Activated T-helper 17 cell treated with anti-CD3 and anti-CD28 coated beads, Interleukin-2, amount 50 U/mL, for 72 hours (primary cell): ENCODE measurements at places on chromosomes 16 and 17. TPM values are rescaled to one million over a fixed set of nuclear protein-coding genes. Genes with fewer than 3 reads are reported as not detected.
A peak's percentile ranks its signal among the peaks of the same experiment; 100 is the strongest.

GRCh38 chr17:628089-628941 lies 86.3 kb downstream of the VPS53 start:
- no peak for ATAC-seq

The SLC38A8 gene
- not detected for total RNA-seq

The TP53TG3F gene
- total RNA-seq = not detected

The ZNF276 gene
- 31.1 TPM for total RNA-seq

The ACSM2A gene
- total RNA-seq = not detected

DNA sequence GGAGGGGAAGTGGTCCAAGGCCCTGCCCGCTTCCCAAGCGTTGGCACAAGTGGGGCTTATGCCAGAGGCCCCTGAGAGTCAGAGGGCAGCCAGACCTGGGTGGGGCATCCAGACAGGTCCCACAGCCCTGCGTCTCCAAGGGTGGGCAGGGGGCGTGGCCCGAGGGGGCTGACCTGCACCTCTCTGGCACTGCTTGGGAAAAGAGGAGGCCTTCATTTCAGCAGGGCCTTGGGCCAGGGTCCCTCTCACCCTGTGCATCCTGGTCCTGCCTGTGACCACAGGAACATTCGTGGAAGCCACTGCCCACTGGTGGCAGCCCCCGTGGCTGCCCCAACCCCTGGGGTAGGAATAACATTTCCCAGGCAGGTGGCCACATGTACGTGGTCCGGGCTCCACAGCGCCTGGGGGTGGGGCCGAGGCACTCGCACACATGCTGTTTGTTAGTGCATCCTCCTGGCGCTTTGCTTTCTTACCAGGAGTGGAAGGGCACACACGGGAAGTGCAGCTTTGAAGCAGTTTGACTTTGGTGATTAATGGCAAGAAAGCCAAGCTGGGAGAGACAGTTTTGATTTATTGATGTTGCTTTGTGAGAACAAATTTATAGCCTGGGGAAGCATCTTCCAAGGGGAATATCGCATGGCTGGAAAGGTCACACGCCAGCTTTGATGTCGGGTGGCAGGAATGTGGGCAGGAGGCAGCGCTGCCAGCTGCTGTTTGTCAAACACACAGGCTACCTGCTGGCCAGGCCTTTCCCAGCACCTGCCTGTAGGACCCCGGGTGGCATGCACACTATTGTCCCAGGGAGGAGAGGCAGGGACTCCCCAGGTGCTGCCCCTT lies 4.3 kb downstream of the CENPX start:
- no peak for ATAC-seq

GRCh38 chr17:7832431-7832830 lies 1.6 kb upstream of the KDM6B start:
- no peak for ATAC-seq

The ITGB3 gene
- total RNA-seq = 0.11 TPM

The KRTAP2-1 gene
- total RNA-seq = not detected

The NPIPA5 gene
- 12.4 TPM for total RNA-seq

GRCh38 chr17:82884970-82885353 lies 45.1 kb upstream of the ZNF750 start:
- peak; percentile 39 for ATAC-seq

DNA sequence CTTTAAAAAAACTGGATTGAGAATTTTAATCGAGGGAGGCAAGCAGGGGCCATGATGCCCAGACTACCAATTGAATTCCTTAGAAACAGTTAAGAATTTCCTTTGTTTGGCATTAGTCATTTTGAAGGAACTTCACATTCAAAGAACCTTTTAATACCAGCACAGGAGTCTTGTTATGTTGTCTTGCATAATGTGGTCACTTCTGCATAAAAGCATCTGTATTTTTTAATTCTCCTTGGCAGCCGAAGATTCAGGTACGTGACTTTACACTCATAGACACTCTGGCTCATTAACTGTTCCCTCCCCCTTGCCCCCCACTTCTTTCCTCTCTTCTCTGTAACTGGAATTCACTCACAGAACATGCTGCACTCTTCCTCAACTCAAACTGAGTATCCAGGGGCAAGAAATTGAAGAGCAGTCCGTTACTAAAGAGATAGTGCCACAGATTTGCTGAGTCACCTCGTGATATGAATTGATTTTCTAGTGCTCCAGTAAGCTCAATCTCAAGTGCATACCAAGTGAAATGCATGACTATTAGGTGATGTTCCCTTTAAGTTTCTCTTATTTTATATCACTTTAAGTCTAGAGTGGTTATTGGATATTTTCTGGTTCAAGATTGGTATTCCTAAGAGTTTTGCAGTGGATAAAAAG lies 572.2 kb upstream of the SOX9 start:
- no peak for ATAC-seq

- ATAC-seq = no peak
Observed at GRCh38 chr16:28504707-28505404, 1.8 kb downstream of the IL27 start.

DNA sequence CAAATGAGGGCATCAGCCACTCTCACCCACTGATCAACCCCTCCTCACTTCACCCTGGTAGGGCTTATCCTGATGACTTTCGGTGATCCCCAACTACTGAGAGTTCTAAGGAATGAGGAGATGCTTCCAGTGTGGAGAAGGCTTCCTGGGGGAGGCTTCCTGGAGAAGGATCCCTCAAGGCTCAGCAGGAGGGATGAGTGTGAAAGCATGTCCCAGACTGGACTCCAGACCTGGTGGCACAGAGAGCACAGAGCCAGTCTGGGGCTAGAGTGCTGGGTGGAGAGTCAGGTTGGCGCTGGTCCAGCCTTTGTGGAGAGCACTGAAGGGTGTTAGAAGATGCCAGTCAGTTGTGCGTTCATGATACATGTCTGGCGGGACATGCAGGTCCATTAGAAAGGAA lies 53.7 kb downstream of the PLD6 start:
- no peak for ATAC-seq

The CHCT1 gene
- total RNA-seq = not detected

DNA sequence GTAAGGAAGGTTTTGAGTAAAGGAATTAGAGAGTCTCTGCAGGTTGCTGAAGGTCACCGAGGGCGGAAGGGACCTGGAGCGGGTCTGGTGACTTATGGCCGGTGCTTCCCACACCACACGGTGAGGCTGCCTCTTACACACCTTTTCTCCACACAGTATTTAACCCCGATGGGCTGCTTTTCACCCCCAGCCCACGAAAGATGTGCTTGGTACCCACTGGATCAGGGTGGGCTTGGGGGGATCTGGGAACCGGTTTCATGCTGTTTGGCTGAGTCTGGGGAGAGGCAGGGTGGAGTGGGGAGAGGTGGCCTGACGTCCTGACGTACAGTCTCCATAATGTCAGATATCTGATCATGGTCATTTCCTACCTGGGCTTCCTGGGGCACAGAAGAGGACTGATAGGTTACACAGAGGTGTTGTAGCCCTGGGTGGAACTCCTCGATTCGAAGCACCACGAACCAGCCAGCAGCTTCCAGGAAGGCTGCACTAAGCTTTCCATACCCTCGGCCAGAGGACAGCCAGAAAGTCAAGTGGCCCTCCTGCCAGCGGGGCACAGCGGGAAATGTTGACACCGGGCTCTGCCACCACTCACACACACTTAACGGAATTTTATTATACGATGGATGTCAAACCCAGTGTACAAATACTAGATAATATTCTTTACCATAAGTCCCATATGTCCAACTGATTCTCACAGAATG lies 34.0 kb downstream of the OR1D5 start:
- no peak for ATAC-seq

DNA sequence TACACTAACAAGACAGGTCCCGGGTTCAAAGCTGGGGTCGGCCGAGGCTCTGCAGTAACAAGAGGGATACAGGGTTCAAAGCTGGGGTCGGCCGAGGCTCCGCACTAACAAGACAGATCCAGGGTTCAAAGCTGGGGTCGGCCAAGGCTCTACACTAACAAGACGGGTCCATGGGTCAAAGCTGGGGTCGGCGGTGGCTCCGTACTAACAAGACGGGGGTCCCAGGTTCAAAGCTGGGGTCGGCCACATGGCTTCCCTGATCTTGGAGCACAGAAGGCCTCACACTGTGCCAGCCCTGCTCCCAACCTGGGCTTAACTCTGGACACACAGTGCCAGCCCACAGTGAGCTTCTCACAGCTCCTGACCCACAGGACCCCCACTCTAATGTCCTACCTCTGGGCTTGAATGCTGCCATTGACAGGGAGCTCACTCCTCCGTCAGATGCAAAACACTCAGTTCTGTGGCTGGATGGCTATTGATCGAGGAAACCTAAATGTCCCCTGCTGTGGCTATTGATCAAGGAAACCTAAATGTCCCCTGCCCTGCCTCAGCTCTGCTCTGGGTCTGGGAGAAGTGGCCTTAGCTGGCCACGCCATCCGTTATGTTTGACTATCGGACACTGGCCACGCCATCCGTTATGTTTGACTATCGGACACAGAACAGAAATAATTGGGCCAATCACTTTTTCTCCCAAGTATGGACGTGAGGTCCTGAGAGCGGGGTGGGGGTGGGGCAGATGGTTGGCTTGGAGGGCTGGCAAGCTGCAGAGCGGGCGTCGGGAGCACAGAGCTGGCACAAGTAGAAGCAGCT lies 54.6 kb upstream of the DOC2B start:
- ATAC-seq = no peak

The MAF gene
- total RNA-seq = 375 TPM

GRCh38 chr16:23317266-23317661 lies 15.2 kb downstream of the SCNN1B start:
- ATAC-seq = no peak

DNA sequence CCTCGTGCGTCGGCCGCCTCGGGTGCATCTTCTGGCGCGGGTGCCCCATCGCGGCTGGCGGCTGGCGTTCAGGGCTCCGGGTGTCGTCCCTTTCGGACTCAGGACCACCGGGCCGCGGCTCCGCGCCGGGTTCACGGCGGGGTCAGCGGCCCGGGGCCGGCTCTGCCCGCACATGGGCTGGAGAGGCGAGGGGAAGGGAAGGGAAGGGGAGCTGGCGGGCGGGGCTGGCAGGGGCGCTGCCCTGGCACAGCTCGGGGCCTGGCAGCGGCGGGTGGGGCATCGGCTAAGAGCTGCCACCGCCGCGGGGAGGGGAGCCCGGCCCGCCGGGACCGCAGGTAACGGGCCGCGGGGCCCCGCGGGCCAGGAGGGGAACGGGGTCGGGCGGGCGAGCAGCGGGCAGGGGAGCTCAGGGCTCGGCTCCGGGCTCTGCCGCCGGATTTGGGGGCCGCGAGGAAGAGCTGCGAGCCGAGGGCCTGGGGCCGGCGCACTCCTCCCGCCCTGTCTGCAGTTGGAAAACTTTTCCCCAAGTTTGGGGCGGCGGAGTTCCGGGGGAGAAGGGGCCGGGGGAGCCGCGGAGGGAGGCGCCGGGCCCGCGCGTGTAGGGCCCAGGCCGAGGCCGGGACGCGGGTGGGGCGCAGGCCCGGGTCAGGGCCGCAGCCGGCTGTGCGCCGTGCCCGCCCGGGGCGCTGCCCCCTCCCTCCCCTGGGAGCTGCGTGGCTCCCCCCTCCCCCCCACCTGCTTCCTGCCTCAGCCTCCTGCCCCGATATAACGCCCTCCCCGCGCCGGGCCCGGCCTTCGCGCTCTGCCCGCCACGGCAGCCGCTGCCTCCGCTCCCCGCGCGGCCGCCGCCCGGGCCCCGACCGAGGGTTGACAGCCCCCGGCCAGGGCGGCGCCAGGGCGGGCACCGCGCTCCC lies 646 bp downstream of the HIC1 start:
- ATAC-seq = no peak

DNA sequence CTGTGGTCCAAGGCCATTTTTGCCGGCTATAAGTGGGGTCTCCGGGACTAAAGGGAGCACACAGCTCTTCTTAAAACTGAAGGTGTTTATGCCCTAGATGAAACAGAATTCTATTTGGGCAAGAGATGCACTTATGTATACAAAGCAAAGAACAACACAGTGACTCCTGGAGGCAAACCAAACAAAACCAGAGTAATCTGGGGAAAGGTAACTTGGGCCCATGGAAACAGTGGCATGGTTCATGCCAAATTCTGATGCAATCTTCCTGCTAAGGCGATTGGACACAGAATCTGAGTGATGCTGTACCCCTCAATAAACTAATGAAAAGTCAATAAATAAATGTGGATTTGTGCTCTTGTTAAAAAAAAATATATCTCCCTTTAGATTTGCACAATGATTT lies 20.2 kb upstream of the SHISA9 start:
- ATAC-seq = no peak

The CMTM1 gene
- total RNA-seq = 15.9 TPM

DNA sequence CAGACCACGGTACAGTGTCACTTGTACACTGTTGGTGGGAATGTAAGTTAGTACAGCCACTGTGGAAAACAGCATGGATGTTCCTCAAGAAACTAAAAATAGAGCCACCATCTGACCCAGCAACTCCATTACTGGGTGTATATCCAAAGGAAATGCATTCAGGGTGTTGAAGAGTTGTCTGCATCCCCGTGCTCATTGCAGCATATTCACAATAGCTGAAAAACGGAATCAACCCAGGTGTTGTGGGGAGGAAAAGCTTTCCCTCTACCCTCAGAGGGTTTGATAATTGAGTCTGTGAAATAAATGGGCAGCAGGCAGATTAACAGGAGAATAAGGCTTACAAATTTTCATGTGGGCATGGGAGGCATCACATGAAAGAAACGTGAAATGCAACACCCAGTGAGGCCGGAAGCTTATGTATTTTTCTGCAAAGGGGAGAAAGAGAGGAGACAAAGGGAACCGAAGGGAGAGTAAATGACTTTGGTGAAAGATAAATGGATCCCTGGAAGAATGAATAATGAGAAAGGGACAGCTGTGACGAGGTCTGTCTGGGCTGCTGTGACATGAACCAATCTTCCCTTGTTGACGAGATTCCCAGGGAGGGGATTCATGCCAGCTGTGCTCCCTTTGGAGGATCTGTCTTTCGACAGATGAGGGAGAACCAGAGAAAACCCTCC lies 106.2 kb downstream of the KCNJ12 start:
- no peak for ATAC-seq

The SLC9A5 gene
- total RNA-seq = 3.5 TPM
